ENCODE measurements at places on chromosomes 16 and 17.

DNA sequence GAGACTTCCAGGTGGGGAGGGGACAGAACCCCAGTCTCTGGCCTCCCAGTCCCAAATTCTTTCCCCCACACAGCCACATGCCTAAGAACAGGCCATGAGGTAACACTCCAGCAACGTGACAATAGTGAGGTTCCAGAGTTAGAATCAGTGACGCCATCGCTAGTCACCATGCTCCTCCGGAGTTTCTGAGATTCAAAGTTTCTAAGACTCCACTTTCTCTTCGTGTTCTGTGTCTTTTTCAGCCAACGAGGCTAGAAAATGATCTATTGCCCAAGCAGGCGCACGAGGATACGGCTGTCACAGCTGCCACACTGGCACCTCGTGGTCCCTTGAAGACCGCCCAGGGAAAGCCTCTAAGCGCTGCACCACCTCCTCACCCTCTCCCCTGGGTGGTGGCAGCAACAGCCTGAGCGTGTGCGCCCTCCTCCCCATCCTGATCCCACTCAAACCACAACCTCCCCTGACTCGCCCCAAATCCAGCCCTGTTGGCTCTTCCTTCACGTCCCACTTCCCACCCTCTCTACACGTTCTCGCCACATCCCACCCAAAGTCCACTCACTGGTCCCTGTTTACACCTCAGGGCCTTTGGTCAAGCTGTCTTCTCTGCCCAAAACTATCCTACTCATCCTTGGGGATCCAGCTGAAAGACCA is 1.0 kb downstream of the MCRIP1 start:
- DNase-seq, result peak; percentile 37

- DNase-seq, result no peak
These were observed 627.2 kb downstream of the TOX3 start for GRCh38 chr16:51919736-51920135.

DNA sequence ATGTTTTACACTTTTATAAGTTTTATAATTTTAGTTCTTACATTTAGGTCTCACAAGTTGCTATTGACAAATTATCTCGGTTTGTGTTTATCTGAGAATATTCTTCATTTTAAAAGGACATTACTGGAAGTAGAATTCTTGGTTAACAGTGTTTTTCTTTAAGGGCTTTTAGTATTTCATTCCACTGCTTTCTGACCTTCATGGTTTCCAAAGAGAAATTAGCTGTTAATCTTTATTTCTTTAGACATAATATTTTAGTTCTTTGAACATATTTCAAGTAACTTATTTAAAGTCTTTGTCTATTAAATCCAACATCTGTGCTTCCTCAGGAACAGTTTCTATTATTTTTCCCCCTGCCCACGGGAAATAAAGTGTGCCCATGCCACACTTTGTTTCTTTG is 240.1 kb upstream of the AXIN2 start:
- DNase-seq, result no peak

- no peak for DNase-seq
These were observed 8.4 kb downstream of the GLOD4 start for GRCh38 chr17:773467-774312.

- DNase-seq, result no peak
These were observed 989.0 kb downstream of the CDH11 start for GRCh38 chr16:64132759-64133361.

DNA sequence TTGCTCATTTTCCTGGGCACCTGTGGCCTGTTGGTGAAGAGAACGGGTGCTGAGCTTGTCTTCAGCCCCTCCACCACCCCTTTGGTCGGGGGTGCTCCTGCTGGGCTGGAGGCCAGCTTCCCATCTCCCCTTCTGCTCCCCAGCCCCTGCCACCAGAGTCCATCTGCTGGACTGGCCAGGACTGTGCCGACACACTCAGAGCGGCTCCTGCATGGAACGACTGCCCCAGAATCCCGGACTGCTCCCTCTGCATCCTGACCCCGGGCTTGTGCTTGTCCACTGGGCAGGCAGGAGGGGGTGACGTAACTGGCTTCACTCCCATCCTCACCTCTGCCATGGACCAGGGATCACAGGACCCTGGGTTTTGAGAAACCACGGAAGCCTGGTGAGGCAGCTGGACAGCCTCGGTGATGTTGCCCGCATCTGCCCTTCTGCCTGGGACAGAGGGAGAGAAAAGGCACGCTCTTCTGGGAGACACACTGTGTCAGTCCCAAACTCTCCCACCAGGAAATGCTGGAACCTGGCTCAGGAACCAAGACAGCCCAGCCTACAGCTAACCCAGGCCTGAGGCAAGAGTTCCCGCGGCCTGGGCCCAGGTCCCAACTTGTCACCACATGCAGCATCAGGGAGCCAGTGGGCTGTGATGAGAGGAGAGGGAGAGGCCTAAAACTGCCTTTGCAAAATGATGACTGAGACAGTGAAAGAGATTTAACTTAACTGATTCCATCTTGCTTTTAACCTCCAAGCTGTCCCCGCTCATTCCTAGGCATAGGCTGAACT is 16.1 kb upstream of the GSDMA start:
- DNase-seq, result no peak

DNA sequence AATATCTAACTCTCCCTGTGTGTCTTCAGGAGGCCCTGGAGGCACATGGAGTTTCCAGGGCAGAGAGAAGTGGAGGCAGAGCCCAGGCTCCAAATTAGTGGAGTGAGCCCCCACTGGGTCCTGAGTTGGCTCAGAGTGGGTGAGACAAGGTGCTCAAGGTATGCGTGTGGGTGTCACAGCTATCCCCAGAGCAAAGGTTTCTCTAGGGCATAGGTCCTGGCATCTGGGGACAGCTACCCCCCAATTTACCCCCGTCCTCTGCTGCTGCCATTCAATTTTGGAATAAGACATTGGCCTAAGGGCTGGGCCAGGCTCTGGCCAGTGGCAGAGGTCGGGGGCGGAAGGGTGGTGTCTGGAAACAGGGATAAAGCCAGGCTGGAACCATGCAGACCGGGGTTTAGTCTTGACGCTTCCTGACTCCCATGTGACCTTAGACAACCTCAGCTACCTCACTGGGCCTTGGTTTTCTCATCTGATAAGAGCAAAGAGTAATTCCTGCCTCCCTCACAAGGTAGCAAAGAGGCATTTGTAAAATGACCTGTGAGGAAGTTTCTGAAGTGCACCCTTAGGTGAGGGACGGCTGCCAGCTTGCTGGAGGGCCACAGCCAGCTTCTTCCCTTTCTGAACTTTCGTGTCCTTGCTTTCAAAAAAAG is 78.2 kb upstream of the TMEM97 start:
- no peak for DNase-seq

DNA sequence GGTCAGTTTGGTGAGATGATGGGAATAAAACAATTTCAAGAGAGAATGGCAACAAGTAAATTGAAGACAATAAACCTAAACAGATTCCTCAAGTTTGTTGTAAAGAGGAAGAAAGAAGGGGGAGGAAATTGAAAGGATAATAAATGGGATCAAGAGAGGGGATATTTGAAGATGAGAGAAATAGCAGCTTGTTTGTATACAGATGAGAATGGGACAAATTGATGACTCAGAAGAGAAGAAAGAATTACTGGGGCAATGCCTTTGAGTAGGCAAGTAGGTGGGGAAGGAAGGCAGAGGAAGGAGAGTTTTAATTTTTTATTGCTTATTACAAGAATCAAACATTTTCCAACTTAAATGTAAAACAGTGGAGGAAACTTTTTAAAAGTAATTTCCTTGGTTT is 98.3 kb downstream of the CHD9 start:
- no peak for DNase-seq

DNA sequence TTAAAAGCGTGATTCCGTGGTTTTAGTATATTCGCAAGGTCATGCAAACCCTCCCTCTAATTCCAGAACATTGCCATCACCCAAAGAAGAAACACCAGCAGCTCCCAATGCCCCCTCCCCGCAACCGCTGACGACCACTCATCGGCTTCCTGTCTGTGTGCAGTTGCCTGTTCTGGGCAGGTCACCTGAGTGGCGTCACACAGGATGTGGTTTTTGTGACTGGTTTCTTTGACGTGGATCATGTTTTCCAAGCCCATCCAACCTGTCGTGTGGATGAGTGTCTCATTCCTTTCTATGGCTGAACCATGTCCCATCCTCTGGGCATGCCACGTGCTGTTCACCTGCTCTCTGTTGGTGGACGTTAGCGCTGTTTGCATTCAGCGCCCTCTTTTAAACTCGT is 8.2 kb upstream of the ATP2C2 start:
- DNase-seq, result peak; percentile 9

DNA sequence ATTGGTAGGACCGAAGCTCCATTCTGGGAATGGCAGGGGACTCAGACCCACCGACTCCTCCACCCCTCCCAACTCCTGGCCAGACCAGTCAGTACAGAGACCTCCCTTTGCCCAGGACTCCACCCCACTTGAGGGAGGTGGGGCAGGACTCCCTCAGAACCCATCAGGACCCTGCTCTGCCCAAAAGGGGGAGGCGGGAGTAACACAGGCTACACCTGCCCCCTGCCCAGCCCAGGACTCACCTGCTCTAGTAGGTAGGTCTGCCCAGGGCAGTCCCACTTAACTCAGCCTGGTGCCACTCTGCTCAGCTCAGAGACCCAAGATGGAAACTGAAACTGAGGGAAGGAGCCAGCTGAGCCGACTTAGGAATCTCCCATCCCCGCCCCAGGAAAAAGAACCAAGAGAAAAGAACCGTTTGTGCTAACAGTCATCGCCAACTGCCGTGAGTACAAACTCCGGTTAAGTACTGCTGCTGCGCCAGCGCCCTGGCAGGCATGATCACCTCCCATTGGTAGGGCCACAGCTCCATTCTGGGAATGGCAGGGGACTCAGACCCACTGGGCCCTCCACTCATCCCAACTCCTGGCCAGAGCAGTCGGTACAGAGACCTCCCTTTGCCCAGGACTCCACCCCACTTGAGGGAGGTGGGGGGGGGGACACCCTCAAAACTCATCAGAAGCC is 503 bp downstream of the DHX58 start:
- no peak for DNase-seq

GRCh38 chr16:88608076-88608475 is 30.3 kb upstream of the IL17C start:
- DNase-seq, result no peak

DNA sequence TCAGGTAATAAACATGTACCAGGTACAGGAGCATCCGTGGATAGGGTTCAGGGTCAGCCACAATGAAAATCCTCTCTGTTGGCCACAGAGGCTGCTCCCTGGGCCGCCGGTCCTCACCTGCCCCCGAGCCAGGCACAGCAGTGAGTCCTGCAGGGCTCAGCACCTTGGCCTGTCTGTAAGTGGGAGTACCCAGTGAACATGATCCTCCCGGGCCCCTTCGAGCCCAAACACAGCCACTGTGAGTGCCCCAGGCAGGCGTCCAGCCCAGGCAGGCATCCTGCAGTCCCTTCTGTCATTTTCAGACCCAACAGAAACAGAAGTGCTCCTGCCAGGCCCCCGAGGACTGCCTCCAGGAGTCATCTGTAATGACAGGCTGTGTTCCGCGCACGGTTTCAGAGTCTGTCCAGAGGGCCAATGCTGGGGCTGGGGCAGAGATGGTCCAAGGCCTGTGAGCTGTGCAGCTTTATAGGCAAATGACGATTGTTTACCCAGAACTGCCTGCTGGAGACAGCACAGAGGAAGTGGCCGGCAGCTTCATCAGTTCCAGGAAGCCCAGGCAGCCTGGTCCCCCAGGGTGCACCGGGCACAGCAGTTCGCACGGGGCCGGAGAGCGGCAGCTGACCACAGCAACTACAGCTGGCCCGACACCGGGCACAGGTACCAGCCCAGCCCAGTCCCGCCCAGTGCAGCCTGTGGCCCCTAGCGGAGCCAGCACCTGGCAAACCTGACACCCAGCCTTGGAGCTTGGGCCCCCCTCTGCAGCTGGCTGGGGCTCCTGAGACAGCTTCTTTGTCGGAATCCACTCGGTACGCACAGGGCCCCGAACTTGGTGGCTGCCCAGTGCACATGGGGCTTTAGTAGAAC is 13.2 kb downstream of the SLC7A5 start:
- peak; percentile 50 for DNase-seq

- no peak for DNase-seq
These were observed 8.5 kb upstream of the SUPT4H1 start for GRCh38 chr17:58360296-58361063.

GRCh38 chr17:19938736-19939135 is 38.9 kb downstream of the AKAP10 start:
- DNase-seq, result no peak

DNA sequence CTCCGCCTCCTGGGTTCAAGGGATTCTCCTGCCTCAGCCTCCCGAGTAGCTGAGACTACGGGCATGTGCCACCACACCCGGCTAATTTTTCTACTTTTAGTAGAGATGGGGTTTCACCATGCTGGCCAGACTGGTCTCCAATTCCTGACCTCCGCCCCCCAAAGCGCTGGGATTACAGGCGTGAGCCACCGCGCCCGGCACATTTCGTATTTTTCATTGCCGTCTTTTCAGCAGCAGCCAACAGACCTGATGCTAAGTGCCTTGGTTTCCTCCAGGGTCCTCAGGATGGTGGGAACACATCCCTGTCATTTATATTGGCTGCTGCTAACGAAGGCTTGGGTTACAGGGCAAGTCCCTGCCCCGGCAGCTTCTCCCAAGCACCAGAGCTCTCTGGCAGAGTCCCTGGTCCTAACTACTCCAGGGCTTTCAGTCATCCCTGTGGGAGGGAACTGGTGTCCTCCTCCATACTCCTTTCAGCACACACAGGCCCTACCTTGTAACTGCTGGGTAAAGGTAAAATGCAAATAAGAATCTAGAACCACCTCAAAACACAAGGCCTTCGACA is 1.5 kb upstream of the RNF157 start:
- DNase-seq, result no peak

GRCh38 chr16:24685539-24686432 is 43.7 kb upstream of the TNRC6A start:
- no peak for DNase-seq

GRCh38 chr16:78434401-78434800 is 334.9 kb downstream of the WWOX start:
- no peak for DNase-seq

GRCh38 chr17:43018008-43018853 is 4.0 kb downstream of the VAT1 start:
- DNase-seq, result no peak

GRCh38 chr17:31508288-31509094 is 117.0 kb downstream of the RAB11FIP4 start:
- DNase-seq, result peak; percentile 62

DNA sequence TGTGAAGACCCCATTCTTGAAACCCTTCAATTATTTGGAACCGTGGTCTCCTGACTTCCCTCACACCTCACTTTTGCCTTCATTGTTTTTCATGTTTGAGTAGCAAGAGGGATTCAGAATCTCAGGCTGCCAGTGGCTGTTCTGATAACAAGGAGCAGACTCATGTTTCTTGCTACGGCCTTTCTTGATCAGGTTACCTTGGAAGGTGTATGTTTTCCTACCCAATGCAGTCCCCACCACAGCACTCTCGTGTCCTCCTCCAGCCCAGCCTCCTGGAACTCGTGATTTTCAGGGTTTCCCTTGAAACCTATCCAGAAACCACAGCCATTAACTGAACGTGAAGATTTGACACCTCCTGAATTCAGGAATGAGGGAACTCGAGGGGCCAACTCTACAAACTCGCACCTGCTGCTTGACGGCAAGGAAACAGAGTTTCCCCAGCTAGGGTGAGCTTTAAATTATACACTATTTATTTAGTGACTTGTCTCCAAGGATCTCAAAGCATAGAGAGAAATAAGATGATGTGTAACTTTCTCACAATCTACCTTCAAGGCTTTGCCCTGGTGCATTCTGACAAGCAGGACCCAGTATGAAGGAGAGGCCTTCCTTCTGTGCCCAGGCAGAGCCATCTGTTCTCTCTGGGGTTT is 1.6 kb downstream of the ZFHX3 start:
- DNase-seq, result no peak
